CD4-positive, alpha-beta T cell treated with Interleukin-15 for 1 hour (primary cell): ENCODE measurements at places on chromosomes 1 and 21.

- no peak for DNase-seq
These were observed 301.3 kb downstream of the NPHP4 start for GRCh38 chr1:5690898-5691297.

DNA sequence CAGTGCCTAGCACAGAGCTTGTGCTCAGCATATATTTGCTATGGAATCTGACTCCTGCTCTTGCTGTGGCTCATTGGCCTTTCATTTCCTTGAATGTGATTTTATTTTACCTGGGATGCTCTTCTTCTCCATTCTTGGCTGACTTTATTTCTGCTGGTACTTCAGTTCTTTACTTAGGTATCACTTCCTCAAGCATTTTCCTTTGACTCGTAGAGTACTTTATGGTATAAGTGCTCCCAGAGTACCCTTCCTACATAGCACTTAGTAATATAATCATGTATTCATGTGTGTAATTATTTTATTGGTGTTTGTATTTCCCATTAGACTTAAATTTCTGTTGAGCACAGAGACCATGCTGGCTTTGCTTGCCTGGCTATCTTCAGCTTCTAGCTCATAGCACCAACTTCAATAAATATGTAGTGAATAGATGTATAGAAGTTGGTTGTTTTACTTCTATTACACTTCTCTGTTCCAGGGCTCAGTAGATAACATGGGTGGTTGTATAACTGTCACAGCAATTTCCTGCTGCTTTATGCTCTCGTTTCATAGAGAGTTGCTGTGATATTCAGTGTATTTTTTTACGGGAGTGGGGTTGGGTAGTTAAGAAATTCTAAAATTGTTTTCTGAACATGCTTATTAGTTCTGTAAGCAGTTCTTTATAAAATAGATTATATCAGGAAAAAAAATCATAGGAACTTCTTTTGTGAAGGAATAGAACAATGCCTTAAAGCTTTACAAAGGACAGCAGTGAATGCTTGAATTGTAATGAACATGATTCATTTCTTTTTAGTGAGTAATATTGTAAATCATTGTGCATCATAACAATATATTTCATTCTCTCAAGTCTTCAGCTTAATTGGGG, 112.2 kb downstream of the NEK7 start:
- DNase-seq, result no peak

GRCh38 chr1:234315091-234315541, 58.1 kb upstream of the COA6 start:
- DNase-seq, result peak; percentile 47

DNA sequence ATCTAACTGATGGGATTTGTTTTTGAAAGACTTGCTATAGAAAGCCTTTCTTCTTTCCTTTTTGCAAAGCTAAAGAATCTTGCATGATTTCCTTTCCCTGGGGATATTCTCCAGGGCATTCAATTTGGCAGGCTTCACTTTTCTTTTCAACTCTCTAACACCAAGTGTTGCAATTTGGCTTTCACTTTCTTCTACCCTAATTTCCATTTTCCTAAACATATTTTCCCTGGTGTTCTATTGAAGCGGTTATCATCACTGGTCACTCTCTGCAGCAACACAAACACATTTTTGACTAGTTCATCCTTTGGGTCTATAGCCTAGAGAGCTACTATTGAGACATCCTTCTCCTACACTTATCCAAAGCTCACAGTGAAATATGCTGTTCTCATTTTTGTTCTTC, 424.5 kb downstream of the NEGR1 start:
- no peak for DNase-seq

- no peak for DNase-seq
These were observed 12.4 kb downstream of the SLC2A7 start for GRCh38 chr1:9013819-9014218.

DNA sequence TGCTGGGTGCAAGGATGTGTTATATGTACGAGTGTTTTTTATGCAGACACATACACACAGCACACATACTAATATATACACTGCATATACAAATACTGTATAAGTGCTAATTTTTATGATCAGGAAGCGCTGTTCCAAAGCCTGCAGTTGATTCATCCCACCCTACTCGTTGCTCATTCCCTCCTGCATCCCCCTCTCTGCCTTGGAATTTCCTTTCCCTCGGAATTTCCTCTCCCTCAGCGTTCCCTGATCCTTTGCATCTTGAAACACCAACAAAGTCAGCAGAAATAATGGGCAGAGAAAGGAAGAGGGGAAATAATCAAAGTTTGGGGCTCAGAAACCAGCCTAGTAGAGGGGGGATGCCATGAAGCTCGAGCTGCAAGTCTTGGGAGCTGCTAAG, 98.9 kb downstream of the CSMD2 start:
- DNase-seq, result no peak

DNA sequence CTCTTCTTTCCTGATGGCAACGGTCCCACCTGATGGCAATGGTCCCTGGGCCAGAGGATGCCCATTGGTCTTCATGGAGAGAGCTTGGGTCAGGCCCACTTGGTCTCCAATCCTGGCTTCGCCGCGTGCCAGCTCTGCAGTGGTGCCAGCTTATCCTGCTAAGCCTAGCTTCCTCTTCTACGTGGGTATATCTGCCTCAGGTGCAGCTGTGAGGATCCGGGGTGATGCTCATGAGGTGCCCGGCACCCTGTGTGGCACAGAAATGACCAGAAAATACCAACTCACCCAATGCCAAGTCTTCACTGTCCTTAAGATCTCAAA, 437.4 kb downstream of the CAMTA1 start:
- DNase-seq, result no peak

- DNase-seq, result no peak
These were observed 129.2 kb downstream of the ROR1 start for GRCh38 chr1:63902844-63903589.

- no peak for DNase-seq
These were observed 110.7 kb upstream of the ZRANB2 start for GRCh38 chr1:71191520-71191919.

DNA sequence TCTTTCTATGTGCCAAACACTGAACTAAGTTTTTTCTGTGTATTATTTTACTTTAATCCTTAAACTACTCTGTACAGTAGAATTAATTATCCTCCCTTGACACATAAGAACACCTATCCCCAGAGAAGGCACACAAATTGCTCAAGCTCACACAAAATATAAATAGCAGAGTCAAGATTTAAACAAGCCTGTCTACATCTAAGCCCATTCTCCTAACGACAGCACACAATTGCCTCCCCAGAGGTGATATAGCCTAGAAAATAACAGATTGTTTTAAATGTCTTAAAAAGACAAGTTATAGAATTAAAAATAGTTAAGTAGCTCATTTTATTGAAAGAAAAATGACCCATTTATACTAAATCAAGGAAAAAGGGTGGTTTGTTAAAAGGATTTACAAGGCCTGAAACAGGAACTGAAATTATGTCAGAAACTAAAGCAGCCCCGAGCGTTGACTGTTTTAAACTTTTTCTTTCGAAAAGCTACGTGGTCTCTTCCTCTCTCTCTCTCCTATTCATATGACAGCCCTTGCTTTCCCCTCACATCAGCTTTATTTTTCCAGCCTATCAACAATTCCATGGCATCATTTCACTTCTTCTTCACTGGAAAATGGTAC, 30.5 kb downstream of the TNFSF18 start:
- DNase-seq, result peak; percentile 18

DNA sequence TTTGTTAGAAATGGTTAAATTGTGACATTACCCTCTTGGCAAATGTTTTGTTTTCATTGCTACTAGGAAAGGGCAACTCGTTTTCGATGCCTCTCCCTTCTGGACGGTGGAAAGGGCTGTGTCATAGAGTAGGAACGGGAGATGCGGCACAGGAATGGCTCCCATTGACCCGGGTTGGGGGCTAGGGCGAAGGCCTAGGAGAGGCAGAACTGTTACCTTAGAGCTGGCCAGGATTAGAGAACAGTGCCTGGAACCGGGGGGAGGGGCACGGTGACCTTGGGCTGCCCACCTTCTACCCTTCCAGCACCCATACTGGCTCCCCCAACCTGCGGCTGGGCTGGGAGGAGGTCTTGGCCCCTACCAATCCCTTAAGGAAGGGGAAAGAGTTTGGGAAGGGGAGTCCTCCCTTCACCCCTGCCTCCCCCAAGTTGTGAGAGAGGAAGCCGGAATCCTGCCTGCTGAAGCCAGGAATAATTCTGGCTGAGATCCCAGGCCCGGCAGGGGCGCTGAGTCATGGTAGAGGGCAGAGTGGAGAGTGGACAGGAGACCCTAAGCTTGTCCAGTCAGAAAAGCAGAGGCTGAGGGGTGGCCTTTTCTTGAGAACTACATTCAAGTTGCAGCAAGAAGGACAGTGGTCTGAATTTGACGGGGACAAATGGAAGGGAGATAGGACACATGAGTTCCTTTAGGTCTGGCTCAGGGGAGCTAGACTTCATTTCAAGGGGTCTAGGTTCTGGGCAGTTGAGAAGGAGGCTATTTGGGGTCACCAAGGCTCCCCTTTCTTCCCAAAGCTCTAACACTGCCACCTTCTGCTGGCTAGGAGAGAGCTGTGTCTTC, 8.2 kb downstream of the LMNA start:
- no peak for DNase-seq

GRCh38 chr1:24283326-24284155, 35.6 kb upstream of the GRHL3 start:
- no peak for DNase-seq

- DNase-seq, result no peak
These were observed 6.9 kb downstream of the CASQ1 start for GRCh38 chr1:160197231-160197630.

DNA sequence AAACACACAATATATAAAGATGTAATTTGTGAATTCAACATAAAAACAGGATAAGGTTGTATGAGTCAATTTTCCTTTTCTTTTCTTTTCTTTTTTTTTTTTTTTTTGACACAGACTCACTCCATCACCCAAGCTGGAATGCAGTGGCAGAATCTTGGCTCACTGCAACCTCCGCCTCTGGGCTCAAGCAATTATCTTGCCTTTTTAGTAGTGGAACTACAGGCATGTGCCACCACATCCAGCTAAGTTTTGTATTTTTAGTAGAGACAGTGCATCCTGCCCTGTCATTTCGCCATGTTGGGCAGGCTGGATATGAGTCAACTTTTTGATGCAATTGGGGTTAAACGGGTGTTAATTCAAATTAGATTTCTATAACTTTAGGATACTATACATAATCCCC, 10.3 kb upstream of the SPRR2B start:
- no peak for DNase-seq

DNA sequence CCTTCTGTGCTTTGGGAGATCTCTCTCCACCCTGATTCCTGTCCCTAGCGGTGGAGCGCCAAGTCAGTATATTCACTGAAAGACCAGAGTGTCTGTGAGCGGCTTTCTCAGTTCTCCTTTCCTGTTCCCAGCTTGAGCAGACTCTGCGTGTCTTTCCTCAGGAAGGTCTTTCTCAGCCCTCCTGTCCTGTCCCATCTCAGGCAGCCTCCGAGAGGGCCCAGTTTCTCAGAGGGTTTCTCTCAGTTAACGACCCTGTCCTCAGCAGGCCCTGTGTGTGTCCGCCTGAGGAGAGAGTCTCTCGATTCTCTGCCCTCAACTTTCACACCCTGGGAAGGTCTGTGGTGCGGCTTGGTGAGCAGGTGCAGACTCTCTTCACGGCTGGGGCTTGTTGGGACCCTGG, 34.0 kb upstream of the CHIT1 start:
- DNase-seq, result no peak

GRCh38 chr1:229582011-229582694, 23.6 kb upstream of the ABCB10 start:
- DNase-seq, result no peak

DNA sequence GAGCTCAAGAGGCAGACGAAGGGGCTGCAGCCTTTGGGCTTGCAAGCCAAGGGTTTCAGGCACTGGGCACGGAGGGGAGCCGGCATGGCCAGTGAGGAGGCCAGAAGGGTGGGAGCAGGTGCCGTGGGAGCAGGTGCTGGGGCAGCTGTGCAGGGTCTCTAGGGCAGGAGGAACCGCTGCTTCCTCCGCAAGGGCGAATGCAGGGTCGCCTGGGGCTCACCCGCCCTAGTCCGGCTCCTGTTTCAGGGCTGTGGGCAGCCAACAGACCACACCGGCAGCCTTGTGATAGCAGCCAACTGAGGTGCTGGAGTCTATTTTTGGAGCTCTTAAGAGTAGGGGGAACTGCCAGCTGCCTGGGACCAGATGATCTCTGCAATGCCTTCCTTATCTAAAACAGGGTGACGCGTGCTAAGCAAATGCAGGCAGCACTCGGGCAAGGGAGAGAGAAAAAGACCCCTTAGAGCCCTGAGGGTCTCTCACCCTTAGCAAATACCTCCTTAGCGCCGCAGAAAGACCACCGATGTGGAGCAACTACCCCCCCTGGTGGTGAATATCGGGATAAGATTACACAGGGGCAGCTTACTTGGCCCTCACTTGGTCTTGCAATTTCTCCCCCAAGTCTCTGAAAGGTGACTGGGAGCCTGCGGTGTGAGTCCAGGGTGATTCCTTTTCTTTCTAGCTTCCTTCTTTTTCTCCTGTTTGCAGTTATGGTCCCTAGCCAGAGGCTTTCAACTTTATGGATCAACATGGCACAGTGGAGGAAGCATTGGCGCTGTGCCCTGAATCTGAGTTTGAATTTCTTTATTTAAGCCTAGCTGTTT, 20.7 kb upstream of the MAPKAPK2 start:
- DNase-seq, result peak; percentile 56

DNA sequence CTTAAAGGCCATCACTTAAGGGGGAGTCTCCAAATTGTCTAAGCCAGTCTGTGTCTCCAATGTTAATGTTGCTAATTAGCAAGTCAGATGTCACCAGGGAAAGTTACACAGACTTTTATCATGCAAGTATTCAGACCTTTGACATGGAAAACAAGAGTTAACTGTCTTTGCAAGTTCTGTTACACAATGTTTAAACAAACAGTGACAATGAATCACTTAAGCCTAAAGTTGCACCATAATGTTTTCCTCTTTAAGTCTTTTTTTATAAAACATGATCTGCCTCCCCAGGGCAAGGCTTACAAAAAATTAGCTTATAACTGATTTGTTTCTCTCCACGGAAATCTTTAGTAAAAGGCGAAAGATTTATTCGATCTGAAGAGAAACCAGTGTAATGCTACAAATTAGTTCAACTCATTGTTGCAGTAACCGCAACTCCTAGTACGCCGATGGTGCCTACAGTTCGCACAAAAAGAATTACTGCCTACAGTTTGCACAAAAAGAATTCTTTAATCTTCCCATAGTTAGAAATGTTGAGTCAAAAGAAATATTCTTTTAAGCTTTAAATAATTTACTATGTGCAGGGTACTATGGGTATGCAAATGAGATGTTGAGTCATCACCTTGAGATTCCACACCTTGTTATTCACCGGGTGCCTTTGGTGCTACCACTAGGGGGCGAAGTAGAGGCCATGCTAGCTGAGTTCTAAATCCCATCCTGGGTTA, 45.3 kb downstream of the HHAT start:
- peak; percentile 56 for DNase-seq

DNA sequence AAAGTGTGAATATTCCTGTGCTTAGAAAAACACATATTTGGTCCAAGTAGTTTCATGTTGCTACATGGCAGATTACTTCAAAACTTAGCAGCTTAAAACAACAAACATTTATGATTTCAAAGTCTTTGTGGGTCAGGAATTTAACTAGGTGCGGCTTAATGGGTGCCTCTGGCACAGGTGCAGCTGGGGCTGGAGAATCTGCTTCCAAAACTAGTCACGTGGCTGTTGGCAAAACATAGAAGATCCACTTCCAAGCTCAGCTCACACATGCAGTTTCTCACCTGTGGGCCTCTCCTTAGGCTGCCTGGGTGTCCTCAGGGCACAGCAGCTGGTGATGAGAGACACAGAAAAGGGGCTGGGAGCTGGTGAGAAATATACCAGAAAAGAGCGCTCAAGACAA, 263.4 kb downstream of the TTLL7 start:
- DNase-seq, result no peak
